Activated CD4-positive, alpha-beta T cell treated with anti-CD3 and anti-CD28 coated beads for 36 hours (primary cell): ENCODE measurements at places on chromosomes 13 and 19. TPM values are rescaled to one million over a fixed set of nuclear protein-coding genes. Genes with fewer than 3 reads are reported as not detected.

Gene GDF15
- total RNA-seq: not detected

- no peak for DNase-seq
These were observed 79.7 kb upstream of the MBNL2 start for GRCh38 chr13:97142452-97142851.

DNA sequence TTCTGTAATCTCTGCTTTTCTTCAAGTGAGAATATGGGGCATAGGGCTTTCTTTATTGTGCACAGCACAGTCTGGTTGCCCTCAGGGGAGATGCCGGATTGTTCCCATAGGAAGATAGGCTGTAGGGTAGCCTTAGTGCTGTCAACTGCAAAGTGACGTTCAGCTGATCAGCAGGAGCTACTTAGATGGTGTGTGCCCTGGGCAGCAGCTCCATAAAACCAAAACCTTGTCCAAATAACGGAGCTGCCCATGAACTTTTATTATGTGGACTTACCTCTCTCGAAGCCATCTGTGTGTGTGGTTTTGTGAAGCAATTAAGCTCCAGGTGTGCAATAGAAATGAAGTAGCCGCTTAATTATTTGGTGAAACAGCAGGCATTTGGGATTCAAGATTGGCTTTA lies 120.0 kb upstream of the RNF113B start:
- no peak for DNase-seq

- no peak for DNase-seq
These were observed 7.7 kb upstream of the SLC25A15 start for GRCh38 chr13:40781717-40782116.

DNA sequence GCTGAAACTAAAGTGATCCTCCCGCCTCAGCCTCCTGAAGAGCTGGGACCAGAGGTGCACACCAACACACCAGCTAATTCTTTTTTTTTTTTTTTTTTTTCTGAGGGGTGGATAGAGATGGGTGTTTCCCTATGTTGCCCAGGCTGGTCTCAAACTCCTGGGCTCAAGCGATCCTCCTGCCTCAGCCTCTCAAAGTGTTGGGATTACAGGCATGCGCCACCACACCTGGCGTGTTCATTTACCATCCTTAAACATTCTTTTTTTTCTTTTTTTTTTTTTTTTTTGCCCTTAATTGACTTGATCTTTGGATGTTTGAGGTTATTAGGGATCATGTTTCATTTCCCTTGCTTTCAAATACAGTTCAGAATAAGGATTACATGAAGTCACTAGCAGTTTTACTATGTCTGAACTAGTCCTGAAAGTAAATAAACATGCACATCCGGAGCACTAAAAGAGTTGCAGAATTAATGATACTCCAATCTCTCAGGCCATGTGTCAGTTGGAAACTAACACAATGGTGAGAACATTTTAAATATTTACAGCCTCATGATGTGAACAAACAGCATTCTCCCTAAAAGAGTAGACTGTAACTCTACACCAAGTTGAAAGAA lies 10.2 kb downstream of the UTP14C start:
- DNase-seq: no peak

DNA sequence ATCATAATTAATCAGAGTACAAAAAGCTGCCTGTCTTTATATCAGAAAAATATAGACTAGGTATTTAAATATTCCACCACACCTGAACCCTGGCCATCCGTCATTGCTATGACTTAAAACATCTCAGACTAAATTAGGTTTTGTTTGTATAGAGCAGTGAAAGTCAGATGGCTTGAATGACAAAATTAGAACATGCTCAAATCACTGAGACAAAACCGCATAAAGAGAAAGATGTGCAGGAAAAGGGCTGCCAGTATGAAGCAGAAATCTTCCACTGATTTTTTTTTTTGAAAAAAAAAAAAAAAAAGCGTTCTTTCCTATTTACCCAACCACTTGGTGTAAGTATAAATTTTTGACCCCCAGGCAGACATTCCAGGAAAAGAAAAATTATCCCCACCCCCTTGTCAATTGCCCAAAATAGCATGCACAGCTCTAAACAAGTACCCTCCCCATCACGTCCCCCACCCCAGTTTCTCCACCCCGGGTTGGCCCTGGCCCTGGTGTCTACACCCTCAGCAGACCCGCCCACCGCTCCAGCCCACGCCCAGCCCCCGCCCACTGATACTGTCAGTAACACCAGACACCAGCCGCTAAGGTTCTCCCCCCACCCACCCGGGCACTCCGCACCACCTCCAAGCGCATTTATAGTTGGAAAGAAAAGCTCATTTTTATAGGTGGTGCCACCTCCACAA lies 118.6 kb downstream of the URI1 start:
- DNase-seq: no peak

GRCh38 chr13:109394311-109394988 lies 391.9 kb downstream of the IRS2 start:
- DNase-seq: no peak
